T-helper 17 cell (primary cell): ENCODE measurements at places on chromosomes 1 and 21.

DNA sequence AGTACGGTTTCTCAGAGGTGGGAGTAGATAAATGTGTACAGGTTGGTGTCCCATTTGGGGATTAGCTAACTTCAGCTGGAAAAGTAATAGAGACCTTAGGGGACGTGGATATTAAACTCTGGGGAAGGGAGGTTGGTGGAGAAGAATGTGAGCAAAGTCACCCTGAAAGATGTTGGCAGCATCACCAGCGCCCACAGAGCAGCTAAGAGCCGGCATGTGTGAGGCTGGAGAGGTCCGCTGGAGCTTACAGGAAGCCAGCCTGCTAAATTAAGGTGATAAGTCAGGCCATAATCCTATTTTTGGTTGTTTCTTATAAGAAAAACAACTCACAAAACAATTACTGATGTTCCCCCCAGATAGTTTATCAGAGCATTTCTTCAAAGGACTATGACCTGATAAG lies 12.2 kb downstream of the PTGFRN start:
- DNase-seq, result no peak

DNA sequence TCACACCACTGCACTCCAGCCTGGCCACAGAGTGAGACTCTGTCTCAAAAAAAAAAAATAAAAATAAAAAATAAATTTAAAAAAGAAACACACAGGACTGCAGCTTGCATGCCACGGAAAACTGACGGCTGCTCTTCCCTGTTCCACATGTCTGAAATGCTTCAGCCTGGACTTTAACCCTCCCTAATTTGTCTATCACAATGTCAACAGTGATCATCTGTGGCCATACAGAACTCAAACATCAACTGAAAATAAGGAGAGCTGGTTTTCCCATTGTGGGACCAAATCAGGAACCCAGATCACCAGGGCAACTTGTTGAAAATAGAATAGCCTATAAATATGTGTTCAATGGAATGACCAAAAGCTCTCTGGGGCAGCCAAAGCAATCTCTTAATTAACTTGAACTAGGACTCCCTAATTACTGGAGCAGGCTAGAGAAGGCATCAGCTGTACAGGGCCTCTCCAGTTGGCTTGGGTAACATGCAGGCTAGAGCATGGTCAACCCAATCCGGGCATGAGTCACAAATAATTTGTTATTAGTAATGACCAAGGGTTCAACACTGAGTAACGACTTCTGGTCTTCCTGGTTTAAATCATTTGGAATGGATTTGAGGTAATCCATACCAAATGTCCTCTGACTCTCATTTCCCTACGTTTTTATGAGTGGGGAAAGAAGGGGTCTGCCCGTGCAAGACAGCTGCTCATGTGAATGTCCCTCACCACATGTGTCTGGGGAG lies 62.7 kb upstream of the KAZN start:
- DNase-seq, result no peak

GRCh38 chr1:173356191-173356762 lies 120.9 kb upstream of the PRDX6 start:
- DNase-seq, result no peak

- no peak for DNase-seq
Measured at GRCh38 chr1:10679496-10680220, 116.8 kb downstream of the CASZ1 start.

DNA sequence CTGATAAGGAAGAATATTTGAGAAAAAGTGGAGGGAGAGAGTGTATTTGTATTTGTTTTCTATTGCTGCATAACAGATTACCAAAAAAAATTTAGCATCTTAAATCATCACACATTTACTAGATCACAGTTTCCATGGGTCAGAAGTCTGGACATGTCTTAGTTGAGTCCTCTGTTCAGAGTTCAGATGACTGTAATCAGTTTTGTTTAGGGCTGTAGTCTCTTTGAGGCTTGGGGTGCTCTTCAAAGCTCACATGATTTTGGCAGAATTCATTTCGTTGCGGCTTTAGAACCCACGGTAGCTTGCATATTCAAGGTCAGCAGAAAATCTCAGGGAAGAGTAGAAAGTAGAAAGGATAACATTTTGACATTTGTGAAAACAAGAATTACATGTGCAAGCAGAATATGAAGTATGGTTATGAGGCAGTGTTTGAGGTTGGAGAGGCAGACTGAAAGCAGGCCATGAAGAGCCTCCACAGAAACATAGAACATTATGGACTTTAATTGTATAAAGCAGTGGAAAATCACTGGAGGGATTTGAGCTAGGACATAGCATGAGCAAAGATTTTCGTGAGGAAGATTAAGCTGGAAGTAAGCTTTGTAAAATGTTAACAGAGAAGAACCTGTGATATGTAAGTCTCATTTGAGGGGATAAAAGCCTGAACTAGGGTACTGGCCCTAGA lies 110.6 kb upstream of the GPR52 start:
- DNase-seq, result no peak

DNA sequence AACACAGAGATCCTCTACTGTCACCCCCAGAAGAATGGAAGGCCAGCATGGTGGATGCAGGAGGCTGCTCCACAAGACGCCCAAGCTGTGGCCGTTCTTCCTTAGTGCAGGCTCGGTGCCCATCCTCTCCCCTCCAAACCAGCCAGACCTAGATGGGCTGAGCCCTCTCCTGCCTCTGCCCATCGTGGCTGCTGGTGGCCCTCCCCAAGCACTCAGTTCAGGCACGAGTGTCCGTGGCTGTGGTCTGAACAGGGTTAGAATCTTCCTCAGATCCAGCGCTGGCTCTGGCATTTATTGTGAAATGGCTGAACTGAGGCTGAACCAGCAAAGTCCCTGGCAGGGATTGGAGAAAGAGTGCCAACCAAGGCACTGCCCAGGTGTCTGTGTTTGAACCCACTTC lies 59.5 kb downstream of the TRIM11 start:
- DNase-seq, result peak; percentile 3

DNA sequence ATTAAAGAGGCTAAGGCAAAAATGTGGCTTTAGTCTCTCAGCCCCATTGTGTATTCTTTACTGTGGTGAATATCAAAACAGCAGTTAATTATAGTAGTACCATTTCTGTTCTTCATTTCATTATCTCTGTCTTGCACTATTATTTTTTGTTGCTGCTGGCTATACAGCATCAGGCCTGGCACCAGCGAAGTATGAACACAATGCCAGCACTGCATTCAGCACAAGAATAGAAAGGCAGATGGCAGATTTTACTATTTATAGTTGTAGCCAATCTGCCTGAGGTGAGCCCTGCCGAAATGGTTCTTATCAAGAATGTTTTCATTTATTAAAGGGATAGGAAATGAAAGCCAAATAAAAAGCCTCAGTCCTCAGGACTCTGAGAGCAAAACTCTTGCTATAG lies 72.1 kb downstream of the GPR52 start:
- DNase-seq, result no peak

GRCh38 chr1:67250051-67250653 lies 57.5 kb upstream of the IL12RB2 start:
- DNase-seq, result no peak

DNA sequence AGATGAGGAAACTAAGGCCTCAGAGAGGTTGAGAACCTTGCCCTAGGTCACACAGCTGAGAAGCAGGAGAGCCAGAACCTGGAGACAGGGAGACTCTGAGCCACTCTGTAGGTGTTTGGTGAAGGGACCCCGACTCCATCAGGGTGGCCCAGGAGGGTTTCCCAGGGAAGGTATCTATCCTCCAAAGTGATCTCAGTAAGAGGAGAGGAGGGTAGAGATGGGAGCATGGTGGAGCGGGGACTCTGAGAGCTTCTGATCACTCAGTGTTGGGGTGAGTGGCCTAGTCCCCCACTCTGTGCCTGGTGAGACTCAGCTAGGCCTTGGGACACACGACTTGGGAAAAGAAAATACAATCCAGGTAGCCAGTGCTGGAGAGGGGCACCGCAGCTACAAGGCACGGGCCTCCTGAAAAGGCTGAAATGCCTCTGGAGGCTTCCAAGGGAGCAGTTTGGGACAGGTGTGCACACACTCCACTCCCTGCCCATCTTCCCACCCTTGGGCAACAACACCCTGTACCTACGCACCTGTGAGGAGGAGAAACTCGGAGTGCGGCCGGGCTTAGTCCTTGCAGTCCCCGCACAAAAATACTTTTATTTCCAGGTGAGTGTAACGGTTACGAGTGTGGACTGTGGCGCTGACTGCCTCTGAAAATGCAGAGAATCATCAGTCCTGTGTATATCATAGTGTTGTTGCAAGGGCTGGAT lies 80.8 kb downstream of the CAMK2N1 start:
- DNase-seq, result no peak

DNA sequence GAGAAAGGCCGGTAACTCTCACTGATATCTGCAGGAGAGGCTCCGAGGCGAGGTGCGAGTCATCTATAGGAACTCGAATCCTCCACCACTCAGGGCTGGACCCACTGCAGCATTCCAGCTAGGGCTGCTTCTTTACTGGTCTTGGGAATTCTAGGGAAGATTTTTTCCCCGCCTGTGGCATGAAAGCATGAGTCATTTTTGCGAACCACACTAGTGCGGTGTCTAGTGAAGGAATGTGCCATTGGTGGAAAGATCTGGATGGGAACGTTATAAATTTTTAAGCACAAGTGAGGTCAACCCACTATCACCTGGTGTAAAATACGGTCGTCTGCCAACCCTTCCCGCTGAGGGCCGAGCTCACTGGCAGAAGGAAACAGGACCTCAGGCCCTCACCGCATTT lies 49.7 kb downstream of the SYF2 start:
- DNase-seq, result no peak

- no peak for DNase-seq
Measured at GRCh38 chr1:221760911-221761310, 19.0 kb upstream of the DUSP10 start.

GRCh38 chr1:234488054-234489006 lies 9.4 kb upstream of the TARBP1 start:
- DNase-seq, result no peak

DNA sequence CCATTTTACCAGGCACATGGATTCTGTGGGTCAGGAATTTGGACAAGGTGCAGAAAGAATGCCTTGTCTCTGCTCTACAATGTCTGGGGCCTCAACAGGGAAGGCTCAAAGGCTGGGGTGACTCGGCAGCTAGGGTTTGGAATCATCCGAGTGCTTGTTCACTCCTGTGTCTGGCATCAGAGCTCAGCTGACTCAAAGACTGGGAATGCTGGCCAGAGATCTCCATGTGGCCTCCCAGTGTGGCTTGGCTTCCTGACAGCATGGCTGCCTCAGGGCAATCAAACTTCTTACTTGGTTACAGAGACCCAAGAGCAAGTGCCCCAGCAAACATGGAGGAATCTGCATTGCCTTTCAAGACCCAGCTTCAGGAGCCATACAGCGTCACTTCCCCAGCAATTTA lies 110.5 kb downstream of the TOMM20 start:
- DNase-seq, result no peak

- no peak for DNase-seq
Measured at GRCh38 chr1:101165532-101165931, 71.3 kb upstream of the S1PR1 start.

- DNase-seq, result no peak
Measured at GRCh38 chr1:152109231-152109997, 5.8 kb downstream of the TCHH start.

- DNase-seq, result no peak
Measured at GRCh38 chr1:89734442-89734841, 86.4 kb upstream of the LRRC8D start.

- no peak for DNase-seq
Measured at GRCh38 chr1:57101209-57101608, 135.4 kb upstream of the C8B start.

DNA sequence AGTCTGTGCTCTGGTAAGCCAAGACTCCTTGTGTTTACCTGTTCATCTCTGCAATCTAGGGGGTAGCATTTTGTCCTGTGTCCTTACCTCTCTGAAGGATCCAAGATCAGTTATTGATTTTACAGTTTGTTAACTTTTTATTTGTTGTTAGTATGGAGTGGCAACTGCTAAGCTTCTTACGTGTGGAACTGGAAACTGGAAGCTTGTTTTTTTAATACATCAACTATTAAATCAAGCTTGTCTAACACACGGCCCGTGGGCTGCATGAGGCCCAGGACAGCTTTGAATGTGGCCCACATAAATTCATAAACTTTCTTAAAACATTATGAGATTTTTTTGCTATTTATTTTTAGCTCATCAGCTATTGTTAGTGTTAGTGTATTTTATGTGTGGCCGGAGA lies 29.2 kb upstream of the MPC2 start:
- DNase-seq, result no peak

GRCh38 chr1:58231204-58231603 lies 315.3 kb downstream of the OMA1 start:
- DNase-seq, result no peak

GRCh38 chr1:114219172-114219868 lies 65.7 kb upstream of the SYT6 start:
- no peak for DNase-seq

DNA sequence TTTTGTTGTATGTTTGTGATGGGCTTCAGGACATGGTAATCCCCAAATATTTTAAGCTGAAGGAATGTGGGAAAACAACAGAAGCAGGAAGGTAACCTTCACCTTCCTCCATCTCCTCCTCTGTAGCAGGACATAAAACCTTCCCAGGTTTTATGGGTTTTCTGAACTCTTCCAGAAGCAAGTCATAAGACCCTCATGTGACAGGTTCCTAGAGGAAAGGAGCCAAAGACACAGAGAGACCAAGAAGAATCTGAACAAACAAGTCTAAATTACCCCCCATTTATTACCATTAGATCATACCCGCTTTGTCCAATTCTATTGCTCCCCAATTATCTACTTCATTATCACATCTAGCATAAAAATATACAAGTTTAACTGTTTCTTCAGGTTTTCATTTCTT lies 28.8 kb downstream of the SCMH1 start:
- DNase-seq, result no peak

GRCh38 chr1:226644541-226645176 lies 94.4 kb downstream of the ITPKB start:
- peak; percentile 9 for DNase-seq

DNA sequence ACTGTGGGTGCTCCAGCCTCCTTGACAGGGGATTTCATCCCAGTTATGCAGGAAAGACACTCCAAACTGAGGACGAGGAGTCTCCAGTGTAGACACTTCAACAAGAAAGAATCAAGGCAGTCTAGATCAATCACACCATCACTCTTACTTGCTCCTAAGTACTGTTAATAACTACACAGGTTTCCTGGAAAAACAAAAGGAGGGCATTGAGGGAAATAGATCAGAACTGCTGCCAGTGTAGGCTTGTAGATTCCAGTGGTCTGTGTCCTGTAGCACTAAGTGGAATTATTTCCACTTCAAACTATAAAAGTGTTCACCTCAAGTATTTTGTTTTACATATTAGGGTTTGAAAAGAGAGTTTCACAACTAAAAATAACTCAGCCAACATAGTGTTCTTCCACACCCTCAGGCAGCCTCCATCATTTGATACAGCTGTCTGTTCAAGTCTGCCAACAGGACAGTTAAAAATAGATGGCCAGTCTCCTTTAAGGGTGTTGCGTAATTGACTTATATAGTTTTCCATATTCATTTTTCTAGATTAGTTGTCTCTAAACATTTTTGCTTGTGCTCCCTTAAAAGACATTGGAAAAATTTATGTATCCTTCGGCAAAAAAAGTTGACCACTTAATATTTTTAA lies 32.0 kb upstream of the AGL start:
- no peak for DNase-seq

- DNase-seq, result no peak
Measured at GRCh38 chr1:12616709-12617373, 1.2 kb downstream of the DHRS3 start.

GRCh38 chr1:153401461-153401860 lies 10.6 kb upstream of the S100A8 start:
- no peak for DNase-seq
